Naive thymus-derived CD4-positive, alpha-beta T cell (primary cell): ENCODE measurements at places on chromosomes 5 and 9. TPM values are rescaled to one million over a fixed set of nuclear protein-coding genes. Genes with fewer than 3 reads are reported as not detected.

Gene DMRT2
- polyA plus RNA-seq: not detected

Gene IPO11
- polyA plus RNA-seq: 6.4 TPM

- no peak for DNase-seq
Measured at GRCh38 chr5:40634154-40634553, 45.6 kb upstream of the PTGER4 start.

DNA sequence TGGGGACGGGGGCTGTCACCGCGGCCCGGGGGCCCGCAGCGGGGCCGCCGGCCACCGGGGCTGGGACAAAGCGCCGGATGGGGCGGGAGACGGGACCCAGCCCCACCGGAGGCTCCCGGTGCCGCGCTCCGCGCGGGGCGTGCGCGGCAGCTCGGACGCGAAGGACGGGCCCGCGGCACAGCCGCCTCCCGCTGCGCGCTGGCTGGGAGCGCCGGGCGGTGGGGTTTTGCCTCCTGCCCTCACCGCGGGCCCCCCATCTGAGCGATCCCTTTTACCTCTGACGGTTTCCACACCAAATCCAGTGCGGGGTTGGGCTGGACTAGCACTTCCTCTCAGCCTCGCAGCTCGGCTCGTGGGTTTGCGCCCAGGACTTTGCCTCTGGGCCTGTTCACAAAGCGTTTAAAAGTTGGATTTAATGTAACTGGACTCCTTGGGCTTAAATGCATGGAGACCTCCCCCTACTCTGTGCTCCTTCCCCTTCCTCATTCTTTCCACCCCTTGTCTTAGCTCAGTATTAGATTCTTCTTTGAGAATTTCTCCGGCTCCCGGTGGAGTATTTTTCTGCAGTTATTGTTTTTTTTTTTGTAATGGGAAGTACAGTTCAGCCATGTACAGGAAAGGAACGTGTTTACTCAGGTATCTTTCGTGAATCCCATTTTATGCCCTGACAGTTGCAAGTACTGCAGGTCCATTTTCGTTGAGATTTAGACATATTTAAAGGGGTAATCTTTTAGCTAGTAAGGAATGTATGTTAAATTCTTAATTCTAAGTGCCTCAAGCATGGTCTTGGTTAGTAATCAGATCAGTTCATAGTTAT lies 691 bp downstream of the FCHO2 start:
- DNase-seq: peak; percentile 22

DNA sequence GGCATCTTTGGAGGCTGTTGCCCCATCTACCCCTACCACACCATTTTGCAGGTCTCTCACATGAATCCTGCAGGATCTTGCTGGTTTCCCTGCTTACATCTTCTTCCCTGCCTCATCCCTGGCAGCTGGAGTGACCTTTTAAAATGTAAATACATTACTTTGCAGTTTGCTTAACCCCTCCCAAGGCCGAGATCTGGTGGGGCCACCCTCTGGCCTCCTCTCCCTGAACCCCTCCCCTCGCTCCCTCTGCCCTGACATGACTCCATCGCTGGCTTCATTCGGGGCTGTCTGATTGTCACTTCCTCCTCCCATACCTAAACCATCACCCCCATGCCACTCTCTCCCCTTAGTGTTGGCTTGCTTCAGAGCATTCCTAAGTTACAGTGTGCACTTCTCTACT lies 12.6 kb upstream of the PALM2AKAP2 start:
- DNase-seq: no peak

Gene NKD2
- not detected for polyA plus RNA-seq

- DNase-seq: no peak
Measured at GRCh38 chr5:100464418-100464817, 70.8 kb upstream of the FAM174A start.

DNA sequence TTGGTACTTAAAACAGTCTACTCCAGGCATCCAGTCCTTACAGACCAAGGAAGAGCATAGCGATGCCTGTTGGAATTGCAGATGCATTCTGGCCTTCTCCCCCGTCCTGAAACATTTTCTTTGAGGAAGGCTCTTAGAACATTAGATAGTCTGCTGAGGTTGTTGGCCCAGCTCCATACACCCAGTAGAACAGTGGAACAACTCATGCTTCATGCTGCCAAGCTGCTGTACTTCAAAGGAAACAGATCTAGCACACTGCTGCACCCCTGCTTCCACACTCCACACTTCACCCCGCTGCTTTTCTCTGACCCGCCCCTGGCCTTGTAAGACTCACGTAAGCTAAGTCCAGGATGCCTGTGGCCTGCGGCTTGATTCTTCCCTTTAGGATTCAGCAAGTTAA lies 33.4 kb upstream of the NCS1 start:
- peak; percentile 32 for DNase-seq

DNA sequence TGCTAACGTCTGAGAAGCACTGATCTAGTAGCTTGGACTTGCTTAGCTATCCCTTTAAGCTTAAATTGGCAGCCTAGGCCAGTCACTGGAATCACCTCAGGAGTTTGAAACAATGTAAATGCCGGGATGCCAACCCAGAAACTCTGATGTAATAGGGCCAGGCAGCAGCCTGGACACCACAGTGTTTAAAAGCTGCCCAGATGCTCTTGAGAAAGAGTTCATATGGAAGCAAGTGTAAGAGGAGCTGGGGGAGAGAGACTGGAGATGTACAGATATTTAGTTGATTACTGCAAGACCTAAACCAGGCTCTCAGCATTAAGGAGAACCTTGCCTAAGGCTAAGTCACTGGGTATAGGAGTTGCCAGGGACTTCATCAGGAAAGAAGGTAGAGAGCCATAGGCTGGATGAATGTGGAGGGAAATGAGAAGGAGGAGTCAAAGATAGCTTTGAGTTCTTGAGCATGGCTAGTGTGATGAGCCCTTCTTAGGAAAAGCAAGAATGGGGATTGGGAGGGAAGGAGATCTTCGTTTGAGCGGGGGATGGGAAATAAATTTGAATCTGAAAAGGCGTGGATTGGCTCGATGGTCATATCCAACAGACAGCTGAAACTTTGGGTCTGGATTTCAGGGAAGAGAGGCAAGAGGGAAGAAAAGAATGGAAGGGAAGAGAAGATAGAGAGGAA lies 392.9 kb upstream of the WWC1 start:
- no peak for DNase-seq

- DNase-seq: no peak
Measured at GRCh38 chr5:73485715-73486114, 12.5 kb upstream of the BTF3 start.

- DNase-seq: no peak
Measured at GRCh38 chr9:136345281-136346156, 18.0 kb downstream of the DNLZ start.

Gene RANBP17
- not detected for polyA plus RNA-seq

DNA sequence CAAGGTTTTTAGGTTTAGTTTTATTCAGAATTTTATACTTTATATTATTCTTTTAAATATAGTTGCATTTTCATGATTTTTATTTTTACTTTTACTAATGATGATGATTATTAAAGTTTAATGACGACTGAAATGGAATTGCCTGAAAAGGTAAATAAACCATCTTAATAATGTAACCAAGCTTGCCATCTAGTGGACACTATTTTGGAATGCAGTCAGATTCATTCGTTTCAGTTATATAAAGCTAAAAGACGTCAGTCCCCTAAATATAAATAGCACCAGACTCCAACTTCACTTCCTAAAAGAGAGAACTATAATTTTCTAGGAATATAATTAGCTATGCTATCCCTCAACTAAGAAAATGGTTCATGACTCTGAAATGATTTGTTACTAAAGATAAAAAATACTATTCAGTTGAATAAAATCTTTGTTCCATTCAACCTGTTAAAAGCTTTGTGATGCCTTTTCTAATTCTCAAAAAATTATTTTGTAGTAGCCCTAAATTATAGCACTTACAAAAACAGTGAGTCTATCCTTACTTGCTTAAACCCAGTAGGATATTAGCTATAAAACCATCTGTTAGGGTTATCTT lies 19.9 kb downstream of the ABITRAM start:
- no peak for DNase-seq
